ENCODE measurements at places on chromosomes 1 and 21.

DNA sequence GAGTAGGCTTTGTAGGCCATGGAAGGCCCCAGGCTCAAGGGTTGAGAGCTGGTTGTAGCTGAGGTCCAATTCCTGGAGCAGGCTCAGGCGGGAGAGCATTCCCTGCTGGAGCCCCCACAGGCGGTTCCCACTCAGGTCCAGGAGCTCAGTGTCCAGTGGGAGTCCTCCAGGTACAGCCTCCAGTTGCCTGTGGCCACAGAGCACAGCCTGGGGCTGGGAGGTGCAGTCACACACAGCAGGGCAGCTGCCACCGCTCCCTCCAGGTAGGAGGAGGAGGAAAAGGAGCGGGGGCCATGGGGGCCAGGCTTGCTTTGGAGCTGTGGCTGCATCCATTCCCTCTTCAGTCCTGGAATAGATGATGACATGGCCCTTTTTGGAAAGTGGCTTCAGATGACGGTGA, 2.8 kb downstream of the LINGO4 start:
- no peak for DNase-seq

- no peak for DNase-seq
These were observed 82.5 kb downstream of the LRRN2 start for GRCh38 chr1:204602871-204603542.

GRCh38 chr1:243790404-243790803, 59.6 kb downstream of the AKT3 start:
- no peak for DNase-seq

DNA sequence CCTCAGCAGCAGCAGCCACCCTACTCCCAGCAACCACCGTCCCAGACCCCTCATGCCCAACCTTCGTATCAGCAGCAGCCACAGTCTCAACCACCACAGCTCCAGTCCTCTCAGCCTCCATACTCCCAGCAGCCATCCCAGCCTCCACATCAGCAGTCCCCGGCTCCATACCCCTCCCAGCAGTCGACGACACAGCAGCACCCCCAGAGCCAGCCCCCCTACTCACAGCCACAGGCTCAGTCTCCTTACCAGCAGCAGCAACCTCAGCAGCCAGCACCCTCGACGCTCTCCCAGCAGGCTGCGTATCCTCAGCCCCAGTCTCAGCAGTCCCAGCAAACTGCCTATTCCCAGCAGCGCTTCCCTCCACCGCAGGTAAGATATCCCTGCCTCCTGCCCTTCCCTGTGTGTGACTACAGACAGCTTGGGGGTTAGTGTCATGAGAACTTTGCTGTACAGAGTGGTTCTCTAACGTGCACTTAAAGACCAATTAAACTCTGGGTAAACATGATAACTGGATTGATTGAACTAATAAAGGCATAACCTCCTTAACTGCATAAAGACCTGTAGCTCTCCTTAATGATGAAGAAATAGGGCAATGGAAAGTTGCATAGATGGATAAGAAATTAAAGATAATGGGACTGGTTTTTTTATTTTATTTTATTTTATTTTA, 35.6 kb downstream of the ARID1A start:
- DNase-seq = no peak

DNA sequence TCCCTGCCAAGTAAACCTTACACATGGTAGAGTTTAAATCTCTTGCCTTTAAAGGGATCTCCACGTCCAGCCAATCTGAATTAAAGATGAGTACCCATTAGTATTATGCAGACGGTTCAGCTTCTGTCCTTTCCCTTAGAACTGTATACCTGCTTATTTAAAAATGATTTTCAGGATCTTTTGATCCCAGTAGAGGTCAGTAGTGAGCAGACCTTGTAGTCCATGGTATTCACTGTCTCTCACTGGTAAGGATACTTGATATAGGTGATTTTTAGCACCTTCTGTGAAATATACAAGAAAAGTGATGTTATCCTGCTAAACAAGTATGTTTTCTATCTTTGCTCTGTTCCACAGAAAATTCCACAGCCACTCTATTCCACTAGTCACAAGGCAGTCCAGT, 1211.6 kb upstream of the ADGRL4 start:
- peak; percentile 53 for DNase-seq

DNA sequence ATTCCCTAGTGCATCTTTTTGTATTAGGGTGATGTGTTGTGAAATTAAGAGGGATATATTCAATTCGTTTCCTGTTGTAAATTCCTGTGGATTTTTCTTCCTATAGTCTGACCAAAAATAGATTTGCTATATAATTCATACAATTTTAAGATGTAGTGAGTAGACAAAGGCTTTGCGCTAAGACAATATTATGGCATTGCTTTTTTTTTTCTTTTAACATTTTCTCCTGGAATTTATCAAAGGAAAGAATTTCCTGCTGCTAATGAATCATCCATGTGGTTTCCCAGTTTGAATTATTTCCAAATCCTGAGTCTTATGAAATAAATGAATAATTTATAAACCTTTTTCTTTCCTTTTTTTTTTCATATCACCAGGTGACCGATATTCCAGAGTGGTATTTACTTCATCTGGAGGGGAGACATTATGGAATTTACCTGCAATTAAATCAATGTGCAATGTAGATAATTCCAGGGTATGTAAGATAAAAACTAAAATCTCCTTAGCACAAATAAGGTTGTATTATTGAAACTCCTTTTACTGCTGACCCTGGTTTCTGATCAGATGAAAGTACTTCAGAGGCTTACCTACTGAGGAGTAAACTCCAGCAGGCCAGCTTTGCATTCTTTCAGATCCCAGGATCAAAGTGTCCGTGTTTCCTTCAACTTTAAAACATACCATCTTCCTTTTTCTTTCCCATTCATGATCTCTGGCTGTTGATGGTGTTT, 148.4 kb downstream of the TLR5 start:
- peak; percentile 84 for DNase-seq

DNA sequence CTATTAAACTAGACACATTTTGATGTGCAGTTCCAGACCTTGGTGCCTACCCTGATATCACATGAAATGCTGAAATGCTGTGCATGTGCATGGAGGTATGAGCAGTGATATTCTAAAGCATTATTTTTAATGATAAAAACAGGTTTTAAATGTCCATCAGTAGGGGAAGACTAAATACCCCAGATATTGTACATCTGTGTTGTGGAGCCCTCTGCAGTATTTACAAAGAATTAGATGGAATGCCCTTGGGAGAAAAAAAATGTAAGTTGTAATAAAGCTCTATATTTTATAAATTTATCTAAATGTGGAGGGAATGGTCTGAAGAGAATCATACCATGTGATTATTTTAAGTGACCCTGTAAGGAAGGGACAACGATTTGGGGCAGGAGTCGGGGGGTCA, 39.1 kb upstream of the IGSF5 start:
- DNase-seq = no peak

DNA sequence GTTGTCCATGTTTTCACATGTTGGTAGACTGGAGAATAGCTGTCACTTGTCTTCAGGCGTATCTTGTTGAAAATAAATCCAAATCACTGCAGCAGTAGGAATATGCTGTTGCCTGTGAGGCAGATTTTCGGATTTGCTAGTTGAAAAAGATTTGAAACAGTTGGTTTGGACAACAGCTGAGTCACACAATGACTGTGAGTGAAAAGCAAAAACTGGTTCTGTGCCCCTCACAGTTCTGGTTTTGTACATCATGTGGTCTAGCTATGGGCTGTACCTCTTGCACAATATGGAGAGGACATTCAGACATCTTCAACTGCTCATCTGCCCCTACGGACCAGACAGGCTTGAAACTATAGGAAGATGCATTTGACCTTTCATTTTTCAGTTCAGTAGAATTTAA, 1.8 kb downstream of the ARF1 start:
- DNase-seq = peak; percentile 62

- DNase-seq = no peak
These were observed 35.9 kb upstream of the AGPAT3 start for GRCh38 chr21:43829161-43829560.

GRCh38 chr1:99594205-99594604, 51.7 kb upstream of the PALMD start:
- no peak for DNase-seq

DNA sequence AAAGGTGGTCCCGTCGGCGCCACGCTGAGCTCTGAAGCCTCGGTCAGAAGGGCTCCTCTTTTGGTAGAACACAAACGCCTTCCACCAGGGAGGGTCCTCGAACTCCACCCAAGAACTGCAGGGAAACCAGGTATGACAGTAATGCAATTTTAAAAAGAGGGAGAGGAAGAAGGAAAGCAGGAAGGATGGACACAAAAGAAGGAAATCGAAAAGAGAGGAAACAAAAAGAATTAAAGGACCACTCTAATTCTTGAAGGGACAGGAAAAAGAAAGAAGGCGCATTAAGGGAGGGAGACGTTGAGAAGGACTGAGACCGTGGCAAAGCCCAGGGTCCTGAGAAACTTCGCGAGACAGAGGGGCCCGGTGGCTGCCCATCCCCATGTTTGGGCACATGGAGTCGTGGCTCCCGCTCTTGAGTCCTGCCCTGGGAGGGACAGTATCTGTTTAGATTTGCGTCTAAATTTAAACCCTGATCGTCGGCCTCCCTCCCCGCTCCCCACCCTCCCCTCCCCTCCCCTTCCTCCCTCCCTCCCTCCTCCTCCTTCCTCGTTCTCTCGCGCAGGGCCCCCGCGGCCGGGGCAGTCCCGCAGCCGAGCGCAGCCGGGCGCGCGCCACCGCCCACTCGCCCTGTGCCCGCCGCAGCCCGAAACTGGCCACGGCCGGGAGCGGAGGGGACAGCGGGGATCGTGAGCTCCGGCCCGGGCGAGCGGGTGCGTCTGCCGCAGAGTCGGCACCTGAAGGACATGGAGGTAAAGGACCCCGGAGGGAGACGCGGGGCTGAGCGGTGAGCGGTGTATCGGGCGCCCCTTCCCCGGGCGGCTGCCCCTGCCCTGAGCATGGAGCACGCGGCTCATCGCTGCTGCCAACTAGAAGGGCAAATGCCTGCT, at the start of gene RCSD1:
RCSD1 (plus strand) TSS at position 552 of the 887 bp plus-strand sequence; CDS start at position 744, 192 bp downstream.
- no peak for DNase-seq

GRCh38 chr1:19315378-19316198, 3.5 kb downstream of the SLC66A1 start:
- DNase-seq = peak; percentile 47

GRCh38 chr1:9324246-9325096, 31.8 kb downstream of the SPSB1 start:
- DNase-seq = no peak

DNA sequence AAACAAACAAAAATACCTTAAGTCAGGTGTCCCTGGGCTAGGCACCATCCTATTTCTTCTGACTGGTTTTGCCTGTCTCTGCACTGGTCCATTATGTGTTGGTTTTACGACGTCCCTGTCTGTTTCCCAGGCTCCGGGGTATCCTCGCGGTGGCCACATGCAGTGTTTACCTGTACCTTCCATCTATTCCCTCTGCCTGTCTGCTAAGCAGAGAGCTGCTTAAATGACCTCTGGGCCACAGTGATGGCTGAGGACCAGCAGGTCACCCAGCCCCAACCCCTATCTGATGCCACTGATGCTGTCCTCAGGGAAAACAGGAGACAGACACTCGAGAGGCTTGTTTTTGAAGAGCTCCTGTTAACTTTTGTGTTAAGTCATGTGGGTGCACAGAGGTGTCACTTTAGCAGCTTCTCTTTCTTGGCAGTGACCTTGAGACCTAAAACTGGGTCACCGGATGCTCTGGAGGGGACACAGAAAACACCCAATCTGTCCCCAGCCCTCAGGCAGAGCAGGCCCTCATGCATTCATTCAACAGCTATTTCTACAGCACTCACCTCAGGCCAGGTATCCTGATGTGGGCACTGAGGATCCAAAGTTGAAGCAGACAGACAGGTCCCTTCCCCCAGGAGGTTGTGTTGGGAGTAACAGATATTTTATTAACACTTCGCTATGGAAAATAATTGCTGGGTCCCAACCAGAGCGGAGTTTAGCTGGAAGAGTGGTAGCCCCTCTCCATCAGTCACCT, 4.4 kb upstream of the EFHD2 start:
- no peak for DNase-seq

DNA sequence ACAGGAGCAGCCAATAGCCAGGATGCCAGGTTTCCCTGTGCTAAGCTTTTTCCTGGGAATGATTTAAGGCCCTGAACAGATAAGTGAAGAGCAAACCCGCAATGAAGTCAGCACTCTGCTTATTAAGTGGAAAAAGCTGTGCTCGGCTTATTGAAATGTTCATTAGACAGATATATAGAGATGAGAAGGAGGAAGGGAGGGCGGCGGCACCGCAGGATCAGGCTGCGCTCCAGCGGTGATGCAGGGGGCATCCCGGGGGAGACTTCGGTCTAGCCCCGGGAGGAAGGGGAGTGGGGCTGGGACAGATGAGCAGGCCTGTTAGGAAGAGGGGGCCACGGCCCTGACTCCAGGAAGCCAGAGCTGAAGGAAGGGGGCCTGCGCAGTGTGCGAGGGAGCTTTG, 115.0 kb downstream of the TMEM53 start:
- peak; percentile 45 for DNase-seq

GRCh38 chr1:216749232-216749631, 26.0 kb upstream of the ESRRG start:
- no peak for DNase-seq

DNA sequence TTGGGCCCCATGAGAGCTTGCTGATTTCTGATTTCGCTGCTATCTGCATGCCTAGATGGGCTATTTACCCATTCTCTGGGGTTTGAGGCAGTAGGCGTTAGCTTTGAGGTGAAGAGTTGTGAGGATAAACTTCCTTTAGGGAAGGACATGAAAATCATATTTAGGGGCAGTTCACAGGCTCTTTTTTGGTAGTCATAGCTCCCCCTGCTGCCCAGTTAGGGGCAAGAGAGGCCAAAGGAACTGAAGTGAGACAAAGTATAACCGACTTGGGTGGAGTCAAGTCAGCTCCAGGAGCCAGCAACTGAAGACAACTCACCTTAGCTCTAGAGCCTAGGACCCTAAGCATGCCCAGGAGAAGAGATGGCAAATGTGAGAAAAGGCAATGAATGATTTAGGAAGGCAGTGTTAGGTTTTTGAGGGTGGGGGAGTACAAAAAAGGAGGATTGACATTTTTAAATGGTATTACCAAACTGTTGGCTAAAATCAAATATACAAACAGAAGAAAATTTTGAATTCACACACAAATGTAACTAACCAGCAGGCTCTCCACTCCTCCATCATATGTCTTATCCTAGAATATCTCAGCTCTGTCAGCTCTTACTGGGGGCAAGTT, 625.2 kb downstream of the LMO4 start:
- peak; percentile 80 for DNase-seq

DNA sequence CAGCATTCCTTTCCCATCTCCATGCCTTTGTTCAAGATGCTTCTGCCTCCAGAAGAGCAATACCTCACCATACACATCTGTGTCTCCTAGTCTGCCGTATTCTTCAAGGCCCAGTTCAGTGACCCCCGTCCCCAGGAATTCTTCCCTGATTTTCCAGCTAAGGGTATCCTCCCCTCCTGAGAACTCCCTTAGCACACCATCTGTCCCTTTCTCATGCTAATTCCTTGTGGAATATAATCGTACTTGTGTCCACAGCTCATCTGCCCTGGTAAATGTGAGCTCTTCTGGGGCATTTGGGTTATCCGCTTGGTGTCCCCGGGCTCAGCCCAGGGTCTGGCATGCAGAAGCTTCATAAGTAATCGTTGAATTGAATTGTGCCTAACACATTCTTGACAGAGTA, 40.9 kb downstream of the BEND5 start:
- no peak for DNase-seq

GRCh38 chr1:167426716-167427115, 91.6 kb downstream of the CD247 start:
- DNase-seq = no peak

- no peak for DNase-seq
These were observed 467.0 kb upstream of the USP24 start for GRCh38 chr1:55682198-55682597.

All from fibroblast of skin of right quadriceps (primary cell).